Right hindlimb (tissue), 1 donor: ENCODE measurements at places on chromosomes 11 and 22.
A peak's percentile ranks its signal among the peaks of the same experiment; 100 is the strongest.

- DNase-seq = no peak
Measured at GRCh38 chr11:124946735-124947141, 7.3 kb upstream of the CCDC15 start.

DNA sequence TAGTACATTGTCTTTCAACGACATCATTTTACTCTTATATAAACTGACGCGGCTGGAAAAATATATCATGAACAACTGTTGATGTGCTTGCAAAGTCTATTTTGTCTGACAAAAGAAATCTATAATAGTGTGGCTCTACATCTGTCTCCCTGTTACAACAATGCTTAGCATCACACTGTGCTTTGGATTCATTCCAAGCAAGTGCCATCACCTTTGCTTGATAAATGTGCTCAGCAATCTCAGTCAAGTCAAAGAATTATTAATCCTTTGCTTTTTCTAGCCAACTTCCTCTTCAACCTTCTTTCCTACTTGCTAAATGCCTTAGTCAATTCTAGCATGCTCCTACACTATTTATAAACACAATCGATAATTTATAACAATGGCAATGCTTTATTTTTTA lies 140.5 kb downstream of the FCHSD2 start:
- no peak for DNase-seq

DNA sequence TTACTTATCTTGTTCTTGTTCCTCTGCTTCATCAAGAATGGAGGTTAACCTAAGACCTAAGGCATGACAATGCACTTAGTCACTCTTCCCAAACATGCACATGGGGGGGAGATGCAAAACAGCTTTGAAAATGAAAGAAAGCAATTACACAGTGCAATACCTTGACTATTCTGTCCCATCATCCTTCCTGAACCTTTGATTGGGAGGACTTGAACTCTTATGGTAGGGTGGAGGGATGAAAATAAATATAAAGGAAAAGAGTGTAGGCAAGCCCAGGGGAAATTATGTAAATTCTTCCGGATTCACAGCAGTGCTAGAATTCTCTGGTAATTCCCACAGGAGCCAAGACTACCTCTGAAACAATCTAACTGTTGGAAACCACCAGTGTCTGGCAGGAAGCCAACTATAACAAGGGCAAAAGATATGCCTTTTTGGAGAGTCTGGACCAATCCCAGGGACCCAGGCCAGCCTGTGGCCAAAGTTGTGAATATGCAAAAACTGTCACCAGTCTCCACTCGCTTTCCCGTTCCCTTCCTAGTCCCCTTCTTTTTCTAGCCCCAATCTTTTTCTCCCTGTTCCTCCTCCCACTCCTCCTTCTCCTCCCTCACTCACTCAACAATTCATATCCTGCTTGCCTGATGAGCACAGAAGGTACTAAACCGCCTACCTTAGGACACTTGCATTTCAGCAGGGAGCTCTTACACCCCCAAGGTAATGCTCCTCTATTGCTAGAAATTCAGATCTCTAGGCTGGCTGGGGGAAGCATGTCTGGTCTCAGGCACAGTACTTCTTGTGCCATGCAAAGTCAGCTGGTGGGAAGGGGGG lies 2.5 kb upstream of the RCN1 start:
- peak; percentile 41 for DNase-seq

- no peak for DNase-seq
Measured at GRCh38 chr11:6012035-6012668, 5.4 kb upstream of the OR56A4 start.

GRCh38 chr11:73838443-73839122 lies 38.1 kb downstream of the COA4 start:
- DNase-seq = no peak

DNA sequence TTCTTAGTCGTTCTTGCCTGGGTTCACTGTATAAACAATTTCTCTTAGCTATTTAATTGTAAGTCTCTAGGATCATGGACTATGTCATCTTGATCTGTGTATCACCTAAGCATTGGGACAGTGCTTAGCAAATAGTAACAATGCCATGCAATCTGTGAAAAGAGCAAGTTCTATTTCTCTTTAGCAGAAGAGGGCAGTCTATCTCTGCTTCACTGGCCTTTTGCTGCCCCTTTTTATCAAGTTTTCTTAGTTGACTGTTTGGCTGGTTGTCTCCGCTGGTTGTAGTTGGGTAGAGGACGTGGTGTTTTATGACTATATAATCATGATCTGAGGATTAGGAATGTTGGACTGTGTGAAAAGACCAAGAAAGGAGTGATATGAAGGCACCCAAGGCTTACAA lies 315.0 kb downstream of the JRKL start:
- DNase-seq = no peak

DNA sequence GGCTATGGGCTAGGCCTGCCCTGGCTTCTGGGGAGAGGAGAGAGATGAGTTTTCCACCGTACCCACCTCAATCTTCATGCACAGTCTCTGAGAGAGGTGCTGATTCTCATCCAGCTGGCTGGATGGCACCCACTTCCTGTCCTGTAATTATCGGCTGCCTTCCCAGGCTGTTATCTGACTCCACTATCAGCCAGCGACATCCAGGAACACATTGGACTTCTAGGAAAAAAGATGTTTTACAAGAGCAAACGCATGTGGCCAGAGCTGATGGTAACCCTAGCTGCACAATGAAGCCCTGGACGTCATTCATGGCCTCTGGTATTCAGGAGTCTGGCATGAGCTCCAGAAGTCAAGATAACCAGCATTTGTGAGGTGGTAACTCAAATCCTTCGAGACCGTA lies 137.4 kb downstream of the EHF start:
- DNase-seq = no peak

GRCh38 chr11:67482275-67482826 lies 475 bp upstream of the AIP start:
- DNase-seq = no peak

- DNase-seq = peak; percentile 81
Measured at GRCh38 chr22:19995611-19996339, 20.8 kb downstream of the ARVCF start.

DNA sequence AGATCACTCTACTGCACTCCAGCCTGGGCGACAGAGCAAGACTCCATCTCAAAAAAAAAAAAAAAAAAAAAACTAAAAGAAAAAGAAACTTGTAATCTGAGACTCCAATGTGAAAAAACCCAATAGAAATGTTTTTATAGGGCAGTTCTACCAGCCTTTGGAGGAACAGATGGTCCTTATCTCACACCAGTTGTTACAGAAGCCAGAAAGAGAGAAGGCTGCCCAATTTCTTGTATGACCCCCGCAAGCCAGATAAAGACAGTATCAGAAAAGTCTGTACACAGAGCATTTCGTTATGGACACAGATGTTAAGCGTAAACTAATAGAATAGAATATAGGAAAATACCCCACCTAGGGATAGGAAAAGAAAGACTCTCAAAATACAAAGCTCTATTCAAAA lies 11.3 kb upstream of the TSGA10IP start:
- DNase-seq = no peak

DNA sequence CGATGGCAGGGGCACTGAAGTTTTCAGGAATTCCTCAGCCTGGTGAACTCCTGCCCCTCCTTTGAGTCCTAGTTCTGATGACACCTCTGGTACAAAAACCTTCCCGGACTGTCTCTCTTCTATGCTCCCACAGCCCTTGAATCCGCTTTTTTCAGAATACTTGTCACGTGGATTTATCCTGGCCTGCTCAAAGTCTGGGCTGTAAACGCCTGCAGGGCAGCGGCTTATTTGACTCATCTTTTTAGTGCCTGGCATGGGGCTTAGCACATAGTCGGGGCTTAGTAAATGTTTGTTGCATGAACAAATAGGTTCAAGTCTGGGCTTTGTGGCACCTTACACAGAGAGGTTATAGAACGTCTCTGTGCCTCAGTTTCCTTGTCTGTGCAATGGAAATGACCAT lies 13.4 kb upstream of the KCNJ11 start:
- no peak for DNase-seq

- DNase-seq = no peak
Measured at GRCh38 chr11:30821438-30821965, 235.3 kb upstream of the MPPED2 start.

- DNase-seq = no peak
Measured at GRCh38 chr22:36864454-36865215, 3.8 kb downstream of the NCF4 start.

GRCh38 chr11:58573451-58574104 lies 2.1 kb downstream of the LPXN start:
- DNase-seq = no peak

DNA sequence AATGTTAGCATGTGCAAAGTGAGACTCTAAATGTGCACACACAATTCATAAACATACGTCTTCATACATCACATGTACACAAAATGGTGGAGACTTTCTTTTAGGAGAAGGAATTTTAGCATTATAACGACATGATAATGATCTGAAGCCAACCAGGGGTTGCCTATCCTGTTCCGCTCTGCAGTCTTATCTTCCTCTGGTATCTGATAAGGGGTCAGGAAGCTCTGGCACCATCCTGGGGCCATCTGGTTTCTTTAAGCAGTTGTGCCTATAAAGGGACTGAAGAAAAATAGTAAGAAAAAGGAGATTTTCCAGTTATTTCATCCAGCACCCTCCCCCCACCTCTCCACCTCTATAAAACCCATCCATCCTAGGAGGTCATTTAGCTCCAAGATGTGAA lies 5.8 kb upstream of the NUP50 start:
- DNase-seq = no peak

DNA sequence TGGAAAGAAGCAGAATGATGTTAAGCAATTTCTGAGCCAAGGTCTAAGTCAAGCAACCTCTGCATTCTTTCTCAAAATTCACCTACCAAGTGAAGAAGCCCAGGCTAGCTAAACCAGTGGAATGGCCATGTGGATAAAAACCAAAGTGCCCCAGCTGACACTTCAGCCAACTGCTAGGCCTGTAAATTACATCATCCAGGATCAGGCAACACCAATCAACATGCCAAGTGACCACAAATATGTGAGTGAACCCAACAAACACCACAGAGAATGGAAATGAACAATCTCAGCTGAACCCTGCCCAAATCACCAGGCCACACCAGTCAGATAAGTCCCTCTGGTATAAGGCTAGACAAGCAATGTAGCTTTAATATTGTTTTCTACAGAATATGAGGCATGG lies 25.1 kb upstream of the FJX1 start:
- no peak for DNase-seq

DNA sequence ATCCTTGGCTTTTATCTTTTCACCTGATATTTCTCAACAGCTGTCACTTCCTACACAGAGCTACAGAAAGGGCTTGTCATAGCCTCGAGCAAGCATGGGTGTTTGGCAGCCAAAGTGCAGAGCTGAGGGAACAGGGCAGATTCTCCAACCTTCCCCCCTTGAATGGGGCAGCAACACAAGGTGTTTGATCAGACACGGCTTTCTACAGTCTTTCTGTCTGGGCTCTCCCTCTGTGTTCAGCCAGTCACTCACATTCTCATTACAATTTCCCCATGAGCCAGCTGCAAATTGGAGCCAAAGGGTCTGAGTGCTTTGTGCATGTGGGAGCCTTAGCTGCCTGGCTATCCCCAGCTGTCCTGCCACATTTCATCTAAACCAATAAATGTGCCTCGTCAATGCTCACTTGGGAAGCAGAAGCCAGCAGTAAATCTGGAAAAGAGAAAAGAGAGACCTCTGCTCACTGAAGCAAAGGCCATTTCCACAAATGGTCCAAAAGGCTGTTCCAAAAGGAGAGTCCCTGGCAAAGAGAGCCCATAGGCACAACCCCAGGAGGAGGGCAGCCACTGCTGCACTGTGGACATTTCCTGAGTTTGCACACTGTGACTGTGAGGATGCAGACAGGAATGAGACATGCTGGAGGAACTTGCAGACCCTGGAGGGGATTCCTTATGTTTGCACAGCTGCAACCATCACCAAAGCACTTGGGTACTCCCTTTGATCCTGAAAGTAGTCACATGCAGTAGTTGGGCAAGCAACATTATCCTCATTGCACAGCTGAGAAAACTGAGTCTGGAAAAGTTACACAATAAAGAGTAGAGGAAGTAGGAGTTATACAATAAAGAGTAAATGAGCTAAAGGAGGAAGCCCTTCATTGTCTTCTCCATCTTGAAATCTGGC lies 186.8 kb downstream of the FAM181B start:
- DNase-seq = peak; percentile 25

DNA sequence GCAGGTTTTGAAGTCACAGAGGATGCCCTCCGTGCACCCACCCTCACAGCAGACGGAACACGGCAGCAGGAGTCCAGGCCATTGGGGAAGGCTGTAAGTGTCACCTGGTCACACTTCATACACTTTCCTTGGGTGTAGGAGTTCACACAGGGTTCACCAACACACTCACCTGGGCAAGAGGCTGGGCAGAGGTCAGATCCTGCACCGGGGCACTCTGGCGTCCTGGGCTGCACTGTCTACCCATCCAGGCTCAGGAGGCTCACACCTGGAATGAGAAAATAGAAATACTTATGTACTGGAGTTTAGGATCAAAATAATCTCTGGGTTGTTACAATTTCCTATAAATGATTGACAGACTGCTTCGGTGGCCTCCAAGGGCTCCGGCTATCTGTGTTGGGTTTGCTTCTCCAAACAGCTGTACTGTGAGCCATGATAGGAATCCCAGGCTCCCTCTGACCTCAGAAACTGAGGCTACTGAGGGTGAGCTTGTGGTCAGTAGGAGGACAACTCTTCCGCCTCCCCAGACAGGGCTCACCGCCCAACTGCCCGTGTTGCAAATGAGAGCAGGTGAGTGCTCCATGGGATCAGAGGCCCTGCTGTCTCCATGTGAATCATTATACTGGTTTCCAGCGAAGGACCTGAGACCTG lies 20.1 kb upstream of the CARS1 start:
- DNase-seq = no peak

DNA sequence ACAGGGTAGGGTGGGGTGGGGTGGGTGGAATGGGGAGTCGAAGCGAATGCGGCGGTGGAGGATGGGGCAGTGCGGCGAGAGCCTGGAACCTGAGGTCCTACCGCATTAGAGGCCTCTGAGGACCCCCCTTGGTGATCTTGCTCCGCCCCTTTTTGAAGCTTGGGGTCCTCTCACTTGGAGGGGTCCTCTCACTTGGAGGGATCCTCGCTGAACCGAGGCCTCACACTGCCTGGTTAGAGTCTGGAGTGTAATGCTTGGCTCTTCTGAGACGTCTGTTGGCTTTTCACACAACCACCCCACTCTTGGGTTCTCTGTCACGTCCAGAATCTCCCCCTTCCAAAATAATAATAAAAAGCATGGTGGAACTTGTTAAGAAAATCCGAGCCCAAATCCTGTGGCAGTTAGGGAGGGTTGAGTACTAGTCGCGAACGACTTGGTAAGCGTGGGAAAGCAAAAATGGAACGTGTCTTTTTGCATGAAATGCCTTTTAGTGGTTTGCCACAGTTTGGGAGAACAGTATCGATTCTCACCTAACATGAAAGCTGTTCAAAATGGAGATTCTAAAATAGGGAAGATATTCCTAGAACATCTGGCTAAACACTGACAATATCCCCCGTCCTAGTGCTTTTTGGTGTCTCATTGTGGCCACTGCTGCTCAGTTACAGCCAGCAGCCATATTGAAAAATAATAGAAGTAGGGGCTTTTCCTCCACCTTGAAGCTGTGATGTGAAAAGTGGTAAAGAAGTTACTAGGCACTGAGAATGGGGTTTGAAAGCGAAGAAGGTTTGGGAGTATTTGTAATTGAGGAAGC lies 822 bp downstream of the RBX1 start:
- DNase-seq = no peak

- DNase-seq = no peak
Measured at GRCh38 chr11:119878990-119879389, 150.0 kb upstream of the NECTIN1 start.
